LHCN-M2 (cell line): ENCODE measurements at places on chromosomes 16 and 17. TPM values are rescaled to one million over a fixed set of nuclear protein-coding genes. Genes with fewer than 3 reads are reported as not detected.

DNA sequence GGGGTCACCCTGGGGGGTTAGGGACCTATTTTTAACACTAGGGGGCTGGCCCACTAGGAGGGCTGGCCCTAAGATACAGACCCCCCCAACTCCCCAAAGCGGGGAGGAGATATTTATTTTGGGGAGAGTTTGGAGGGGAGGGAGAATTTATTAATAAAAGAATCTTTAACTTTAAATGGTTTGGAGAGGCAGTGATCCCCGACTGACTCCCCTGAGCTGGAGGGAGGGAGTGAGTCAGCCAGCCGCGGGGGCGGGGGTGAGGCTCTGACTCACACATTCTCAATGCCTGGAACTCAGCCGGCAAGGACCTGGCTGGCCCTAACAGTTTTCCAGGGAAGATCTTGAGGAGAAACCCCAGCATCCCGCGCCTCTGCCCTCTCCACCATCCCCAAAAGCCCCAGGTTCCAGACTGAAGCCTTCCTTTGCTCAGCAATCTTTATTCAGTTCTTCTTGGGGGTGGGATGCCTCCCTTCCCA, 1.5 kb downstream of the HCFC1R1 start:
- peak; percentile 96 for DNase-seq

- DNase-seq = no peak
Measured at GRCh38 chr16:17365211-17365541, 105.6 kb downstream of the XYLT1 start.

- no peak for DNase-seq
Measured at GRCh38 chr16:56289862-56290261, 98.6 kb downstream of the GNAO1 start.

GRCh38 chr17:40422990-40423633, 5.4 kb upstream of the TOP2A start:
- DNase-seq = peak; percentile 36

The ABAT gene
- total RNA-seq = 0.29 and 0.32 TPM in 2 replicates

DNA sequence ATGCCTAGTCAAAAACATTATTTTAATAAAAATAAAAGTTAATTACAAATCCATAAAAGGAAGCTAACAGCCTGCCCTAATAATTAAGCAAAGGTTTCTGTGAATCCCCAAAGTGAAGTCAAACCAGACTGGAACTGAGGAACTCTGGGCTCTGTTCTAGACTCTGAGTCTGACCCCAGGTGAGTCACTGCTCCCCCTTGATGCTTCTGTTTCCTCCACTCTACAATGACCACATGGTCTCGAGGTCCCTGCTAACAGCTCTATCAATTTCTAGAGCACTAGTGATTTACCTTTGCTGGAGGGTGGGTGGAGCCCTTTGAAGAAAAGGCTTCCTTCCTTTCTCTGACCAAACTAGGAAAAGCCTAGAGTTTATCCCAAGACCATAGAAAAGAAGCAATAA, 32.4 kb downstream of the XPO6 start:
- peak; percentile 12 for DNase-seq
